Uterus (tissue), 4 donors: ENCODE measurements at places on chromosomes 3 and 15. TPM values are rescaled to one million over a fixed set of nuclear protein-coding genes. Genes with fewer than 3 reads are reported as not detected.

Gene DNAH1
- total RNA-seq: 5.9 TPM

- H3K4me3 ChIP-seq: no peak overlapping the region
- no peaks in the 10 kb centered on the region for H3K4me1 ChIP-seq
- no peak overlapping the region for H3K27ac ChIP-seq
Measured at GRCh38 chr3:126108676-126109050, 24.7 kb upstream of the SLC41A3 start.

Gene ERICH6
- not detected for total RNA-seq

Gene HYAL3
- total RNA-seq: not detected

Gene HES1
- 33.4 TPM for total RNA-seq

GRCh38 chr15:69454953-69455352, 2.3 kb downstream of the RPLP1 start:
- H3K27ac ChIP-seq: peak overlapping the region; percentile 18
- no peaks in the 10 kb centered on the region for H3K36me3 ChIP-seq
- no peaks in the 10 kb centered on the region for H3K4me1 ChIP-seq
- H3K4me3 ChIP-seq: no peak overlapping the region
- no peaks in the 10 kb centered on the region for H3K27me3 ChIP-seq
- no peak for DNase-seq

GRCh38 chr3:193743702-193744047, 150.7 kb downstream of the OPA1 start:
- H3K27me3 ChIP-seq: no peaks in the 10 kb centered on the region
- no peaks in the 10 kb centered on the region for H3K4me1 ChIP-seq
- DNase-seq: no peak
- H3K4me3 ChIP-seq: no peak overlapping the region
- H3K27ac ChIP-seq: no peak overlapping the region

- H3K4me1 ChIP-seq: no peaks in the 10 kb centered on the region
- H3K27me3 ChIP-seq: no peaks in the 10 kb centered on the region
Measured at GRCh38 chr3:117036259-117036799, 326.8 kb downstream of the TUSC7 start.

Gene ANXA2
- 683 TPM for total RNA-seq

DNA sequence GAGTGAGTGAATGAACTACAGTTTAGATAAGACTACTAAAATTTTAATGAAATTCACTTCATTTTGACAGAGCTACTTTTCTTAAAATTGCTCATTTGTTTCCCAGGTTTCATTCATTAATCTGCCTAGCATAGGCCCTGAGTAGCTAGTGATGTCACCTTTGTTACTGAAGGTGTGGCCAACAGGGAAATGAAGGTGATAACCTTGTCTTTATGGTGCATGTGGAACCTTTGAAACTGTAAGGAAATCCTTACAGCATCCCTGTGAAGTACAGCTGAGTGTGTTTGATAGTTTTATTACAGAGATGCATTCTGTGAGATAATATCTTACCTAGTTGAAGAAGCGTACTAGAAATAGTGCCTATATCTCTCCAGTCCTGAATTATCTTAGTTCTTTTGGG, 112.9 kb downstream of the AKAP13 start:
- no peaks in the 10 kb centered on the region for H3K4me1 ChIP-seq
- H3K36me3 ChIP-seq: no peaks in the 10 kb centered on the region
- H3K4me3 ChIP-seq: no peak overlapping the region

DNA sequence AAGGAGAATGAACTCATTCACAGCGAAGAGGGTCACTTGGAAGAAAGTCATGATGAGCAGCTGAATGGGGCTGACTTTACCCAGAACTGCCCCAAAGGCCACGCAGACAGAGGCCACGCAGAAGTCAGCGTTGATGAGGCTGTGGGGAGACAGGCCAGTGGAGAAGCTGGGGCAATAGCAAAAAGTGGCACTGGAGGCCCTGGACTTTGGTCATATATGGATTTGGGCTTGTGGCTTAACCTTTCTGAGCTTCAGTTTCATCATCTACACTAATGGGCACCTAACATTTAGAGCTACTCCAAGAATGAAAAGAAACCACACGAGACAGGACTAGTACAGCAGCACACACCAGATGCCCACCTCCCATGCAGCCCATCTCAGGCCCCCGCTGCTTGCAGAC, 13.3 kb downstream of the RHCG start:
- no peak for DNase-seq
- no peaks in the 10 kb centered on the region for H3K36me3 ChIP-seq

Gene PLA2G4F
- 0.29 TPM for total RNA-seq
